T follicular helper cell (primary cell): ENCODE measurements at places on chromosomes 2 and 18.

DNA sequence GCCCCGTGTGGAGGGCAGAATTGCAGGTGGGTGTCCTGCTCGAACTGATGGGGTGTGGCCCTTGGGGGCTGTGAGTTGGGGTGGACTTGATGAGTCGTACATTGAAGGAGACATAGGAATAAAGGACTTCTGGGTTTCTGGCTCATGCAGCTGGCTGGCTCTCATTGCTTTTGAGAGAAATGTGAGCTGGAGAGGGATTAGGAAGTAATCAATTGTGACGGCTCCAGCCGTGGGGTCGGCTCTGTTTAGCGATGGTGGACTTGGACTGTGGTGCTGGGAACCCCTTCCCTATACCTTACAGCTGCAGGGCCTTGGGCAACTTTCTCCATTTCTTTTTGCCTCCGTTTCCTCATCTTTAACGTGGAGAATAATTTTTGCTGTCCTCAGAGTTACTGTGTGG, 9.2 kb downstream of the IMPA2 start:
- DNase-seq = no peak

- no peak for DNase-seq
These were observed 628 bp downstream of the PPP1R7 start for GRCh38 chr2:241150660-241151530.

DNA sequence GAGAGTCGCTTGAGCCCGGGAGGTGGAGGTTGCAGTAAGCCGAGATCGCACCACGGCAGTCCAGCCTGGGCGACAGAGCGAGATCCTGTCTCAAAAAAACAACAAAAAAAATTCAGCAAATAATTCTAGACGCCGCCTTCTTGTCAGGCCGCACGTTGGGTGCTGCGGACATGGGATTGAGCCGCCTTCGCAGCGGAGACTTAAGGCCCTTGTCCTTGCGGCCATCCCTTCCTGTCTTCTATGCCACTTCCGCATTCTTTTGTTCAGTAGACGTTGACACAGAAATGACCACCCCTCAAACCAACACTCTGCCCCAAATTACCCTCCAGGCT, 15.8 kb downstream of the PTPN18 start:
- no peak for DNase-seq

- no peak for DNase-seq
These were observed 95.3 kb upstream of the ALKAL2 start for GRCh38 chr2:383178-383577.

DNA sequence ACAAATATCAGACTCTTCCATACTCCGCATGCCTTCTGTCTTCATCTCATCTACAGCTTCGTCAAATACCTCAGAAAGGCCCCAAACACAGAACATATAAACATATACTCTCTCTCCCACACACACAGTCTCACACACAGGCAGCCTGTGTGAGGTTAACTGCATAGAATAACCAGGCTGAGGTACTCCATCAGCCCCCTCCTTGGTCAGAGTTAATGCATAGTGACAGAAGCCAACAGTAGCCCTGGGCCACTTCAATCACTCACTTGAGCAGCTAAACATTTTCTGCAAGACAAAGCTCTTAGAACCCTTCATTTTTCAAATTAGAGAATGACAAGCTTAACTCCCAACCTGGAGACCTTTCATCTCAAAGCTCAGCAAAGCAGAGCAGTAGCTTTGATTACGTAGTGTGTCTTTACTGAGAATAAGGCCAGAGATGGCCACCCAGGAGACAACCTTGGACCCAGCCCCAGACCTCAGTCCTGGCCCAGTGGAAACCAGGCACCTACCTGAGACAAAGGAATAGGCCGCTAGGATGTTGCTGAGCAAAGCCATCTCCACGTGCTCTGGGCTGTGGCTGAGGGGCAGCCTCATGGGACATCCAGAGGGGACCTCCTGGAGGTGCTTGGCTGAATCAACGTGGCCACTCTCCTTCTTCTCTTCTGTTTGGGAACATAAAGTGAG, 43.0 kb downstream of the EVA1A start:
- no peak for DNase-seq

- no peak for DNase-seq
These were observed 5.1 kb downstream of the SERPINB2 start for GRCh38 chr18:63892566-63892965.

DNA sequence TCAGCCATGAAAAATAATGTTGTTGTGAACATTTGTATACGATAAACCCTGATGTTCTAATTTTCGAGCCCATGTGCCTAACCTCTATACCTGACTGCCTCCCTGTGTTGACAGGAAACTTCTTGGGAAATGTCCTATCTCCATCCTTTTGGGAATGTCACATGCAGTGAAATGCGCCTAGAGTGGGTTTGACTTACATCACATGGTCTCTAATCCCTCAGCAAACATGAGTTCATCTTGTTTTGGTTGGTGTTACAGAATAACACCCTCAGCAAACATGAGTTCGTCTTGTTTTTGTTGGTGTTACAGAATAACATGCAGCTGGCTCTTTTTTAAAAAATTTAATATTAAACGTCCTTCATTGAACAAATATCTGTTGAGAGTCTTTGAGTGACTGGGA, 4.3 kb upstream of the UGT1A6 start:
- no peak for DNase-seq

DNA sequence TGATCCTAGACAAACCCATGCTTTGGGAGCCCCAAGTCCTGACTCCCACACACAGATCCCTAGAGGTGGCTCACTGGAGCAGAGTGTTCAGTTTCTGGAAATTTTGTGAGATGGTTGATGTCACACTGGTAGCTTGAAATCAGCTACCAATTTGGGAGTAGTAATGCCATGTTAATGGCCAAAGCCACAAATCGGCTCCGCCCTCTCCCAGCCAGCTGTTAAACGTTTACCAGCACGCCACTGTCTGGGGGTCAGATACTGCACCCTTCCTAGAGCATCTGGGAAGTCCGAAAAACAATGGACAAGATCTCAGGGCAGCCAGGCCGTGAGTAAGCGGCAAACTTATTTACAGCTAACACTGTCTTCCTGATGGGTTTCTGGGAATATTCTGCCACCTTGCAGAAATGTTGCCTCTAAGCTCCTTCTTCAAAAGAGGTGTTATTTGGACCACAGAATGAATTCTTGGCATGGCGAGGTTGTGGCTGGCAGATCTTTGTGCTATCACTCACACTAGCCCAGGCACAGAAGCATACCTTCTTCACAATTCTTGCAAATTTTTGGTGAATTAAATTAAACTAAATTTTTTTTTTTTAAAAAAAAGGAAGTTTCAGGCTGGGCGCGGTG, 60.2 kb upstream of the FZD7 start:
- DNase-seq = no peak

GRCh38 chr2:98134172-98135005, 47.4 kb downstream of the VWA3B start:
- no peak for DNase-seq

- no peak for DNase-seq
These were observed 32.9 kb downstream of the KCNE4 start for GRCh38 chr2:223084873-223085272.

DNA sequence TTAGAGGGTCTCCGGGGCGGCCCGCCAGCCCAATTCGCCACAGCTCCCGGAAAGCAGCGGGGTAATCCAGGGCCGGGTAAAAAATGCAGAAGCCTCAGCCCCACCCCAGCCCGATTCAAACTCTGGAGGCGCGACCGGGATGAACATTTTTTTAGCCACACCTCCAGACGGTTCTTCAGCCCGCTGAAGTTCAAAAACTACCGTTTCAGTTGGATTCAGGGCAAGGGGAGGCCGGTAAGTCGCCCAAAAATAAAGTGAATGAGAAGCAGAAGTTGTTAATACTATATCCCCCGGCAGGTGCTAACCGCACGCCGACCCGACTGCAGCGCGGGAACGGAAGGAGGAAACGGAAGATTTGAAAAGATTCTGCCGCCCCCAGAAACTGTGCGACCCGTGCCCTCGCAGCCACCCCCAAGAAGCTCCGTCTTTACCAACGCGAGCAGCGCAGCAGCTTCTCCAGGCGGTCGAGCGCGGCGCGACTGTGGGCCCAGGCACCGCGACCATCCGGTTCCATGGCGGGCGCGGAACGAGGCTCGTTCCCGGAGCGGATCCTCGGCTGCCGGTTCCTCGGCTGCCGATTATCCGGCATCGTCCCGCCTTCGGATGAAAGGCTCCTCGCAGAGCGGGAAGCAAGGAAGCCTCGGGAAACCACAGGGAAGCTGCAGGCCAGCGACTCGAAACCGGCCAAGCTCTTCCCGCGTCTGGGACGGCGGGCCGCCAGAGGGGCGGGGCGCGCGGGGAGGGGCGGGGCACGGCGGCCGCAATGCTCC, at the start of gene BARD1:
TSS of gene BARD1 (minus strand) at position 703 of the 770 bp plus-strand sequence. CDS start at position 589, 114 bp downstream.
- peak; percentile 18 for DNase-seq
